ENCODE measurements at places on chromosomes 6 and 20.

- DNase-seq, result no peak
Observed at GRCh38 chr6:8539453-8539852, 104.1 kb upstream of the SLC35B3 start.

DNA sequence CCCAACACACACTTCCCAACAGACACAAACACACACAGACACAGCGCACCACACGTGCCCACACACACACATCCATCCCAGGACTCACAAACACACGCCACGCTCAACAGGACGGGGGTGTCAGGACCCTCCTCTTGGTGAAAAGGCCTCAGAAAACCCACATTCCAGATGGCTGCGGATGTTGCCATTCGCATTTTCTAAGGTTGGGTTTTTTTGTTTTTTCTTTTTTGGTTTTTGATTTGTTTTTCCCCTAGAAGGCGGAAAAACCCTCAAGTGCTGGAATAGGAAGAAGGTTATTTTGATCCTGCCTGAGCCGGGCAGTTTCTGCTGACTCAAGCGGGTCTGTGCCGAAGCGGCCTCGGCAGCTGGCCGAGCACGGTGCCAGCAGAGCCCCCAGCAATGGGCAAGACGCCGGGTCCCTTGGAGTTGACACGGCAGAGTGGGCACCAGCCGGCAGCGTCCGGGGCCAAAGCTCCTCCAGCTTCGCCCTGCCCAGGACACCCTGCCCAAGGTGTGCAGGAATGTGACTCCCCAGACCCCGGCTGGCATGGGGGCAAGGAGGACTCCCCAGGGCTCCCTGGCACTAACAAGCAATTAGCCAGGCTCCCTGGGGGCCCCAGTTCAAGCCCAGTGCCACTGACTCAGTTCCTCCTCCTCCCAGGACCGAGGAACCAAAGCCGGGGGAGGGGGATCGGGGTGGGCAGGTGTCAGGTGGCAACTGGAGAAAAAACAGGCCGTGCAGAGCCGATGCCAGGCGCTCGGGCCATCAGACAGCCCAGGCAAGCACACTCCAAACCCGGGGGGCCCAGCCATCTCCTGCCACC lies 40.9 kb upstream of the ZBP1 start:
- no peak for DNase-seq

- no peak for DNase-seq
Observed at GRCh38 chr6:86107985-86108384, 465.3 kb upstream of the SYNCRIP start.

GRCh38 chr6:73984571-73985210 lies 288.7 kb downstream of the CD109 start:
- DNase-seq, result no peak

- peak; percentile 36 for DNase-seq
Observed at GRCh38 chr6:40640599-40641227, 53.5 kb upstream of the LRFN2 start.

DNA sequence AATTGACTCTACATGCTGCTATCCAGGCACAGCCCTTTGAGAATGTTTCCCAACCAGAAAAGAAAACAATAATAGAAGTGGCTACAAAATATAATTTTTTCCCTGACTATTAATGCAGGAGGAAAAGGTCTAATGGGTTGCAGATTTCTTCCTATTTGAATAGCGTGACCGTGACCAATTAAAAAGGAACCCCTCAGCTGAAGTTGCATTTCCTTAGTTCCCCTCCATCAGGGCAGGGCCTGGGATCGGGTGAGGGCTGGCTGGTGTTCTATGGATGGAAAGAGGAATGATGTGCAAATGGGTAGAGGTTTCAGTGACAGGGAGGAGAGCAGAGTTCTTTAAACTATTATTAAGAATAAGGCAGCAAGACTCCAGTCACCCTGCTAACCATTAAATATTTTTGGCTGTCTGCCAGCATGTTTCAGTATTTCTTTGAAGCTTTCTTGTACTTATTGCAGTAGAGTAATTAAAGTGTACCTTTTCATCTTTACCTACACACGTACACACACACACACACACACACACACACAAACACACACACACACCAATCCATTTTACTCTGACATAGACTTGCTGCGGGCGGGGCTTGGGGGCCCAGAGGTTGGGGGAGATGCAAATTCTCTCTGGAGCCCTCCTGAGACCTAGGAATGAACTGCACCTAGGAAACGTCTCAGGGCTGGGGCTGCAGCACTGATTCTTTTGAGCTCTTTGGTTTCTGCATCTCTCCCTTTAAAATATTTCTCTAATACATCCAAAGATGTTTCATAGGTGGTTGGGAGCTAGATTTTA lies 154.8 kb upstream of the SLC35B3 start:
- peak; percentile 12 for DNase-seq

GRCh38 chr6:124670801-124671200 lies 291.4 kb upstream of the RNF217 start:
- no peak for DNase-seq

GRCh38 chr6:154356113-154356512 lies 490 bp downstream of the IPCEF1 start:
- DNase-seq, result no peak

GRCh38 chr6:157047951-157048350 lies 270.8 kb downstream of the ARID1B start:
- DNase-seq, result no peak

DNA sequence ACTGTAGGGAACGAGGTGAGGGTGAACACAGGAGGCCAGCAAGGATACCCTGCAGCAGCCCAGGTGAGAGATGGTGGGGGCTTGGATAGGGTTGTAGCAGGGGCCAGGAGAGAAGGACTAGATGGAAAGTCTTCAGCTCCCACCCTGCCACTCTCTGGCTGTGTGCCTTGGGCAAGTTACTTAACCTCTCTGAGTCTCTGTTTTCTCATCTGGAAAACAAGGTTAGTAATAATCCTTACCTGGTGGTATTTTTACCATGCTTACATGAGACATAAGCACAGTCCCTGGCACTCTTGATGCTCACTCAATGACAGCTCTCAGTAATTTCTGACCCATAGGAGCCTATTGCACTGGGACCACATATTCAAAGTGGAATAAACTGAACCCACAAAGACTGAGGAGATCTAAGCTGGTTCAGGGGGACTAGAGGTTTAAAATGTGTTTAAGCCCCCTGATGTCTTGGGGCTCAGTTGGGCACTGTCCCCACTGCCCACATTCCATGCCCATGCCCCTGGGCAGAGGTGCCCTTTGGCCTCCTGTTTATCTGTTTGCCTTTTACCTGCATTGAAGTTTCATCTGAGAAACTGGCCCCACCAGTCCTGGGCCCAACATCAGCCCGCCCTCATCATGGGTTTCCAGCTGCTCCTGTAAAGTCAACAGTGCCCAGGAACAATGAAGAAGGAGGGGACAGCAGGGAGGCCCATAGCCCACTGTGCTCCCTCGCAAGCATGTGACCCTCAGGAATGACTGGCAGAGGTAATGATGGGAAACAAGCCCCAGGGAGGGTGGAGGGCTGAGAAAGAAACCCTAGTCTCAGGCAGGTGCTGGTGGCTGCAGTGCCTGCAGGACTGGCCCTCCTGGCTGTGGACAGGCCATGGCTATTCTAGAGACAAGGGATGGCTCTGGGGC lies 104.0 kb downstream of the VEGFA start:
- DNase-seq, result peak; percentile 41

GRCh38 chr6:73532293-73532692 lies 11.5 kb upstream of the EEF1A1 start:
- no peak for DNase-seq

- no peak for DNase-seq
Observed at GRCh38 chr20:60255415-60255814, 297.2 kb downstream of the CDH26 start.

DNA sequence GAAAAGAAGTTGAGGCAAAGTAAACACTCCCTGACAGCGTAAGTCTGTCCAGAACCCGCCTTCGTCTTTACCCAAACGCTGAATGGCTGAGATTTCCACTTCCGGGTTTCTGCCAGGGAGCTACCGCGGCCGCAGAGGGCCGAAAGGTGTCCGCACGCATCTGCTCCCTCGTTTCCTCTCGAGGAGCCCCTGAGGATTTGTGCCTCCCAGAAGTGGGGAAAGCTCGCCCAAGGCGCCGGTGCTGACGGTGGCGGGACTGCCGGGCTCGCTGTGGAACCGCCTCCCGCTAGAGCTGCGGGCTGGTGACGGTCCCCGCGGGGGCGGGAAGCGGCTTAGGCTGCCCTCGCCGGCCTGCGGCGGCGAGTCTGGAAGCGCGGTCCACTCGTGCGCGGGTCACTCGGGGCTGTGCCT lies 1760.2 kb upstream of the DEFB115 start:
- no peak for DNase-seq

DNA sequence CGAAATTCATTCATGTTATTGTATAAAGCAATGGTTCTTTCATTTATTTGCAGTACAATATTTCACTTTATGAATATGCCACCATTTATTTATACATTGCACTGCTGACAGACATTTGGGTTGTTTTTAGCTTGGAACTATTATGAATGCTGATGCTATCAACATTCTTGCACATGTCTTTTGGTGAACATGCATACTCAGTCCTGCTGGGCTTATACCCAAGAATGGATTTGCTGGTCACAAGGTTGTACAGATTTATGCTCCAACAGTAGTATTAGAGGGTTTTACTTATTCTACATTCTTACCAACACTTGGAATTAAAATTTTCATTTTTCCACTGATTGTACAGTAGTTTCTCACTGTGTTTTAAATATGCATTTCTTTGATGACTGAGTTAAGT lies 126.2 kb downstream of the PTPRK start:
- no peak for DNase-seq

DNA sequence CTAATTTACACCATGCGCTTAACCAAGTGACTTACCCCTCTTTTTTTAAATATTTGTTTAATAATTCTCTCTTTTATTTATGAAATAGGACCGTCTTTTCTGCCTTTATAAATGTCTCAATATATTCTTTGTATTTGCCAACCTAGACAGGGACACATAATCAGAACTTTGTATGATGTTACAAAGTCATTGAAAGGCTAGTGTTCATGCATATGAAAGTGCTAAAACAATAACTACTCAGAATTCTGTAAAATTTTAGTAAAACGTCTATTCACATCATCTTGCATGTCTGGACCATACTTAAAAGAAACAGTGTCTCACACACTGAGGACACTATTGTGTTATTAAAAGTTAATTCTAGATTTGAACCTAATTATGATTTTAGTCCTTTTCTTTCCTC lies 41.1 kb upstream of the HBS1L start:
- no peak for DNase-seq

GRCh38 chr6:8627085-8627861 lies 191.9 kb upstream of the SLC35B3 start:
- no peak for DNase-seq

GRCh38 chr6:51398793-51399192 lies 580.1 kb downstream of the TFAP2B start:
- no peak for DNase-seq

DNA sequence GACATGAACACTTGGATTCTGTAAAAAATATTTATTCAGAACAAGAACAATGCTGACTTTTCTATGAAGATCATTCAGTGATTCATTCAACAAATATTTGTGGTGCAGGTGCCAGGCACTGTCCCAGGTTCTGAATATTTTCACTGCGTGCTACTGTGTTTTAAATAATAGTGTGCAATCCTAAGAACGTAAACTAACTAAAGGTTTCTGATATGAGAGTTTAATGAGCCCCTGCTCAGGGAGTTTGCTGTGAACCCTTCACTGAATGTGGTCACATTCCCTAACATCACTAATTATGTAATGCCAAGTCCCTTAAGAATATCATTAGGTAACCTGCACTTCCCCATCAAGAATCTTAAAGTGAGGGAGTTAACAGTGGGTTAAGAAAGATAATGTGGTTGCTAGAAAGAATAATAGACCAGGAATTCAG lies 1.7 kb upstream of the TMEM170B start:
- no peak for DNase-seq

DNA sequence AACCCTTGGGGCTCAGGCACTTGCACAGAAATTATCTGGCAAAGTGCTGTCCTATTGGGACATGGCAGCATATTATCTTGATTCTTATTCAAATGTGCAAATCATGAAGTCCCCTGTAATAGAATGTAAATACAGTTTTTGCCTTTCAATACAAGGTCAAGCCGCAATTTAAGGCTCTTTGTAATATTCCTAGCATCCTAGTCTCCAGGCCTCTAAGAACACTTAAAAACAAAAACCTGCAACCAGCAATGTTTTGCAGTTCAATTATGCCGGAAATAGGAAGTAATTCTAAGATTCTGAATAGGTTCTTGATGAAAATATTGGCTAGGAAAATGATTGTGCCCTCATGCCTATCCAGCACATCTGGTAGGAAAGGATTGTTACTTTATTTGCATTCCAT lies 197.2 kb upstream of the IRAK1BP1 start:
- no peak for DNase-seq

DNA sequence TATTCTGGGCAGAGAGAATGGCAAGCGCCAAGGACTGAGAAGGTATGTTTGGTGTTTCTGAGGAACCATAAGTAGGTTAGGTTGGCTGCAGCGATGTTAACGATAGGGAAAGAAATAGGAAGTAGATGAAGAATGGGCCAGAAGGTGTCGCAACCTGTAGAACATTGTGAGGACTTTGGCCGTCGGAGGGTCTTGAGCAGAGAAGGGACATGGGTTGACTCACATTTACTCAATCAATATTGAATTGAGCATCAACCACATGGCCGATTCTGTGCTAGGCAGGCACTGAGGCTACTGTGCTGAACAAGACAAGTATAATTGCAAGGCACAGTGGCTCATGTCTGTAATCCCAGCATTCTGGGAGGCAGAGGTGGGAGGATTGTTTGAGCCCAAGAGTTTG lies 26.8 kb upstream of the RPN2 start:
- DNase-seq, result no peak

DNA sequence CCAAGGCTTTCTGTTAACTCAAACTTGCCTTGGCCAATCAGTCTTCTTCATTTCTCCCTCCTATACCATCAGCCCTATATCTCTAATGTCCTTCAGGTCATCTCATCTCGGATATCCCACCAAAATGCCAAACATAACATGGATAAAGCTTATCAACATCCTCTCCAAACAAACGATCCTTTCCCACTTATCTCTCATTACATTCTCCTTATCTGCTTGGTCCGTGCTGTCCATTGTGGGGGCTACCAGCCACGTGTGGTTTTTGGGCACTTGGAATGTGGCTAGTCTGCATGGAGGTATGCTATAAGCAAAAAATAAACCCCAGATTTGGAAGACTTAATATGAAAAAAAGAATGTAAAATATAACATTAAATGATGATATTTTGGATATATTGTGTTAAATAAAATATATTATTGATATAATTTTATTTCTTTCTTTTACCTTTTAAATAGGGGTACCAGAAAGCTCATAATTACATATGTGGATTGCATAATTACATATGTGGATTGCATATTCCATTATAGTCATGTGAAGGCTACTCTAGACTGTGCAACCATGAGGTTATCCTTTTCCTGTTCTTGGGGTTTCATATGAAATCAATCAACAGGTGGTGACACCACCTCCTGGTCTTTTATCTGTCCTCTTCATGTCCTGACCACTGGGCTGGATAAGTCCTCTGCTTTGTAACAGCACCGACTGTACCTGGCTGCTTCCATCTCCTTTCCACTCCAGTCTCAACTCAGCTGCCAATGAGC lies 123.0 kb downstream of the CD83 start:
- DNase-seq, result no peak

Measured in nephron progenitor cell (in vitro differentiated cells).